ENCODE measurements at places on chromosomes 1 and 21. TPM values are rescaled to one million over a fixed set of nuclear protein-coding genes. Genes with fewer than 3 reads are reported as not detected.

CLCA4 gene
- not detected for polyA plus RNA-seq

SPRR2A gene
- polyA plus RNA-seq = not detected

MCOLN3 gene
- polyA plus RNA-seq = not detected

CLDN17 gene
- not detected for polyA plus RNA-seq

LRRC39 gene
- 1.6 TPM for polyA plus RNA-seq

FAM167B gene
- 1.6 TPM for polyA plus RNA-seq

Measured in SK-N-SH (cell line).